ENCODE measurements at places on chromosomes 3 and 15.

GRCh38 chr3:172317984-172318383 lies 130.3 kb downstream of the GHSR start:
- DNase-seq, result no peak

- no peak for DNase-seq
Measured at GRCh38 chr15:90620379-90621067, 90.8 kb downstream of the CRTC3 start.

DNA sequence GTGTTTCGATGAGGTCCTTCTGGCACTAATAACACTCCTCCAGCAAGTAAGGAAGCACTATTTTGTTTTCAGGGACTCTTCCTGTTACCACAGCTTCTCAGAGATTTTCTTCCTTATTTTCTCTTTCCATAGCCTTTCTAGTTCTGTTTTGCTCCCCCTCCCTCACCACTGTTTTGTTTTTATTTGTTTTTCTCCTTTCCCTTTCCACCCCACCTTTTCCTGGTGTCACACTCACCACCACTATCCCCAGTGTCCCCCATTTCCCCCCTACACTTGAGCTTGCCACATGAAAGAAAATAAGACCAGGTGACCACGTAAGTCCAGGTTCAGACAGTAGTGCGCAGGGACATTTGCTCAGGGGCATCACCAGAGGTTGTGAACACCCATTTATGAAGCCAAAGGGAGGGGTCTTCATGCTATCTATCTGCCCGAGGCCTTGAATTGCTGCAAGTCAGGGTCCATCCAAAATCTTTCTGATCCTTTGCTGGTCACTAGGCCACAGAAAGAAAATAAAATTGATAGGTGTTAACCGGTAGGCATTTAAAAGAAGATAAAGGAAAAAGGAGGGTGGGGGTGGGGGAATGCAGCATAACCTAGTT lies 1.4 kb upstream of the RFTN1 start:
- DNase-seq, result no peak

- no peak for DNase-seq
Measured at GRCh38 chr3:33211444-33211843, 7.2 kb downstream of the SUSD5 start.

GRCh38 chr15:70955151-70955550 lies 62.5 kb downstream of the LRRC49 start:
- no peak for DNase-seq

GRCh38 chr3:9770276-9770812 lies 597 bp upstream of the CAMK1 start:
- no peak for DNase-seq

DNA sequence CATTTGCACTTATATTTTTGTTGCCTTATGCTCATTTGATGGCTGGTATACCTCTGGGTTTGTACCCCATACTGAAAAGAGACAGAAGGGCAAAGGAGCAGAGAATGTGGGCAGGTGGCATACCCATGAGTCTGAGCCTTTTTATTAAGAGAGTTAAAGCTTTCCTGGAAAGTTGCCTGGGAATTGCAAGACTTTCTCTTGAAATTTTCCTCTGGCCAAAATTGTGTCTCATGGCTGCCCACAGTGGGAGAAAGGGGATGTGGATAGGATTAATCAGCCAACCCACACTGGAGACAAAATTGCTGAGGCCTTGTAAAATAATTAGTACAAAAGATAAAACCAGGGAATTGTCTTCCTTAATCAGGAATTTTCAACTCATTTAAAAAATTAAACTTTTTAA lies 8.2 kb upstream of the NMD3 start:
- no peak for DNase-seq

DNA sequence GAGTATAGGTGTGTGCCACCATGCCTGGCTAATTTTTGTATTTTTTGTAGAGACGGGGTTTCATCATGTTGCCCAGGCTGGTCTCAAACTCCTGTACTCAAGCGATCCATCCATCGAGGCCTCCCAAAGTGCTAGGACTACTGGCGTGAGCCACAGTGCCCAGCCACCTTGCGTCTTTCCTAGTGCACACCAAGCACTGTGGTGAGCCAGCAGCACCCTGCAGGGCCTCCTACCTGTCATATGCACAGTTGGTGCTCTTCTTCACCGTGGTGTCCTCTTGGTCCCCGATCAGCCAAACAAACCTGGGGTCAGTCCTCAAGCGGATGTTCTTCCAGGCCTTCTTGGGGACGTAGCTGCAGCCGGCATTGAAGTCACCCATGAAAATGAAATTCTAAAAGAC lies 13.2 kb downstream of the DNASE1L3 start:
- DNase-seq, result no peak

DNA sequence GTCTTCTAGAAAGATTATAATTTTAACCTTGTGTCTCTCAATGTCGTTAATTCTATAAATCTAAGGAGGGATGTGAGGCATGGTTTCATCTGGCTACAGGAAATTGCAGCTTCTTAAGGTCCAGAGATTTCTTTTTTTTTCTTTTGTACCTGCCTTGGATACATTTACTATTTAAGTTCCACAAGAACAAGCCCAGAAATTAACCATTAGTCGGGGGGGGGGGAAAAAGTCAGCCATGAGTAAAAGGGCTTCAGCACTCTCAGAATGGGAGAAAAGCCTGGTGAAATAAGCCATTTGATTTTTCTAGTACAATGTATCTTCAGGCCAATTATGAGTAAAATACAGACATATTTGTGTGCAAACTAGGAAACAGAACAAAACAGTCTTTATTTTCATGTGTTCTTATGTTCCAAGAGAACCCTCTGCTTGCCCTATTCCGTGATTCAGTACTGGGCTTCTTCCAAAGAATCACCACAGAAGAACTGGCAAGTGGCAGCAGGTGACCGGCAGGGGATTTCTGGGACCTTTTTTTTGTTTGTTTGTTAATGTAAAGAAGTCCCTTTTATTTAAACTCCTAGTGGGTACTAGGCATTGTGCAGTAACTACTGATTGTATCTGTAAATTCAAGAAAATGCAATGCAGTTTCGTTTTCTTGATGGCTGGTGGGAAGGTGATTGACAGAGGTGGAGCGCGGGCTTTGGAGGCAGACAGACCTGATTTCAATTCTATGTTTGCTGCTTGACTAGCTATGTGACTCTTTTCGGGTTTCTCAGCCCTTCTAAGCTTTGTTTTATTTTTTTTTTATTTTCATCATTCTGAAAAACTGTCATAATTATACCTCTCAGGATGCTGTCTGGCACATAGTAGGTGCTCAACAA lies 82.5 kb downstream of the PEX5L start:
- no peak for DNase-seq

- no peak for DNase-seq
Measured at GRCh38 chr15:99963096-99963825, 230.0 kb upstream of the LYSMD4 start.

GRCh38 chr15:59924096-59924495 lies 80.0 kb upstream of the FOXB1 start:
- no peak for DNase-seq

- no peak for DNase-seq
Measured at GRCh38 chr3:42851228-42851834, 24.3 kb downstream of the CYP8B1 start.

DNA sequence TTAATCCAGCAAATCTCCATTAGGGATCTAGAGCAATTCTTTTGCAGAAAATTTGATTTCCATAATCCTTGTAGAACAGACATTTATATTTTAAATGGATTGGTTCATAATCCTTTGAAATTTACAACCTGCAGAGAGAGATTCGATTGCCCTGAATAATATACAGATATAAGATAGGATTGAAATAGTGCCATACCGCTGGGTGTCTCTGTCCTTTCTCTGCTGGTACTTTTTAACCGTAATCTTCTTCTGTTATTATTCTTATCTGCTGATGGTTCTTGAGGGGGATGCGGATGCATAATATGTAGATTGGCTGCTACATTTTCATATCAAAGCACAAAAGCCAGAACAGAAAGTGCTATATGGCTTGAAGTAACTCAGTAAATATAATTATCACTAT lies 182.2 kb downstream of the CFAP20DC start:
- DNase-seq, result no peak
